ENCODE measurements at places on chromosomes 2 and 18.

DNA sequence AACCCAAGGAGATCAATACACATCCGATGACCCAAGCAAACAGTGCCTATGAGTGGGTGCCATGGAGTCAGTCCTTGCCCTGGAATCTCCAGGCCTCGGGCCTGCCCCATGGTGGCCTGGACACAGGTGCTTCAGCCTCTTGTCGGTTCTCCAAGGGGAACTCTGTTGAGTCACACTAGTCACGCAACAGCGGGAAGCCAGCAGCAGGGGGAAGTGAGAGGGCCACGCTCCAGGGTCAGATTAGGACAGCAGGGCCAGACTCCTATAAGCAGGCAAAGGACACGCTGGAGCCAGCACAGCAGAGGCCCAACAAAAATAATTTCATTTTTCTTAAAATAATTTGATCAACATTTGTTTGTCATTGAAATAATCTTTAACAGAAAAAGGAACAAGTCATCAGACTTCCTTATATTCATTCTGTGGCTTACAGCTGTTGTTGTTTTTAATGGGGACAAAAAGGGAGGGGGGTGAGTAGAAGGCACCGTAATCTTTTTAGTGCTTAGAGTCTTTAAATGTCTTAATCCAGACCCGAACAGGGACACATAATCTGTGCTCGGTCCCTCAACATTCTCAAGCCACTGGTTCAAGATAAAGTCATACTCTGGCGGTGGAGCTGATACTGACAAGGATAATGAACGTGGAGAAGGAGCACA is 16.4 kb upstream of the ARMC9 start:
- DNase-seq = no peak

DNA sequence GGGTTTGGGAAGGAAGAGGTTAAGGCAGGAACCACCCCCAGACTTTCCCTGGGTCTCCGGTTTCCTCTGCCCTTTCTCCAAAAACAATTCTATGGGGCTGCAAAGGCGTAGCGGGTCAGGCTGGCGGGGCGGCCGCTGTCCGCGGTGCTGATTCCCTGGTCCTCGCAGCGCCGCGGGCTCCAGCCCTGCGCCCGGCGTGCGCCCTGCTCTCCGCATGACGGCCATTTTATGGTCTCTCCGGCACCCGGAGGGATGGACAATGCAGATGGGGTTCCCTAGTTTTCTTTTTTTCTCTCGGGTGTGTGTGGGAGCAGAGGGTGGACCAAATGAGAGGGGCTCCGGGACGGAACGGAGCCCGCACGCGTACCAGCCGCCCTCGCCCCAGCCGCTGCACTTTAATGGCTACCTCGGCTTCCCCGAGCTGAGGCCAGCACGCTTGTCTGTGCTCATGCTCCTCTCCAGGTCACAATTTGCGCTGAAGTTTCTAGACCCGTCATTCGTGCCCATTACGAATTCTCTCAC is 1.6 kb downstream of the ST8SIA3 start:
- DNase-seq = no peak

DNA sequence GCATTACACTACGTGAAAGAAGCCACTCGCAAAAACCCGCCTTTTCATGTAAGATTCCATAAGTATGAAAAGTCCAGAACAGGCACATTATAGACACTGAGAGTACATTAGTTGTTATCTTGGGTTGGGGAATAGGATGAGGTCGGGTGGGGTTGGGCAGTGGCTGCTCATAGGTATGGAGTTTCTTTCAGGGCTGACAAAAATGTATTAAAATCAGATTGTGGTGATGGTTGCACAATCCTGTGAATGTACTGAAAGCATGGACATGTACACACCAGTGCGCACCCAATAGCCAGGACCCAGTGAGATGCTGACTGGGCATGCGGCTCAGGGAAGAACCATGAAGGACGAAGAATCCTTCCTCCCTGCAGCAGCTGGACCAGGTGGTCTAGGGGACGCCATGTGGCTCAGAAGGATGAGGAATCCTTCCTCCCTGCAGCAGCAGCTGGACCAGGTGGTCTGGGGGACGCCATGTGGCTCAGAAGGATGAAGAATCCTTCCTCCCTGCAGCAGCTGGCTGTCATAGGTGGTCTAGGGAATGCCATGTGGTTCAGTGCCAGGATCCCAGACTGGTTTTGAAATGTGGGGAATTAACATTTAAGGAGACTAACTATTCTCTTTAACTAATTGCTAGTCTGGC is 50.1 kb downstream of the MBP start:
- no peak for DNase-seq

GRCh38 chr2:218567797-218568189 is 358 bp downstream of the USP37 start:
- peak; percentile 74 for DNase-seq

GRCh38 chr18:13051950-13052349 is 60.8 kb downstream of the CEP192 start:
- DNase-seq = no peak

DNA sequence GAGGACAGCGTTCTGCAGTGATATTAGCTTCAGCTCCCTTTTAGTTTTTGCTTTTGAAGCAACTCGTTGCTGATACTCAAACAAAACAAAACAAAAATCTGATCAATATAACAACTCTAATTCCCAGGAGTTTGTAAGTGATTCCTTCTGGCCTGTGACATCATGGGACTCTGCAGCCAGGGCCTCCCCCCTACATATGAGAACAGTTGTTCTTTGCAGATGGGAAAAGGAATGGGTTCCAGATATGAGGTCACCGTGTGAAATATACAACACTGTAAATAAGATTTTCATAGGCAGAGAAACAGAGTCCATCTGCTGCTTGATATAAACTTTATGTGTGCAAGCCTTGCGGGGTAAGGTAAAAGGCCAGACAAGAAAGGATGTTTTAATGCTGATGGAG is 56.7 kb downstream of the DIS3L2 start:
- no peak for DNase-seq

All from effector CD4-positive, alpha-beta T cell (primary cell).